ENCODE measurements at places on chromosomes 13 and 19.

DNA sequence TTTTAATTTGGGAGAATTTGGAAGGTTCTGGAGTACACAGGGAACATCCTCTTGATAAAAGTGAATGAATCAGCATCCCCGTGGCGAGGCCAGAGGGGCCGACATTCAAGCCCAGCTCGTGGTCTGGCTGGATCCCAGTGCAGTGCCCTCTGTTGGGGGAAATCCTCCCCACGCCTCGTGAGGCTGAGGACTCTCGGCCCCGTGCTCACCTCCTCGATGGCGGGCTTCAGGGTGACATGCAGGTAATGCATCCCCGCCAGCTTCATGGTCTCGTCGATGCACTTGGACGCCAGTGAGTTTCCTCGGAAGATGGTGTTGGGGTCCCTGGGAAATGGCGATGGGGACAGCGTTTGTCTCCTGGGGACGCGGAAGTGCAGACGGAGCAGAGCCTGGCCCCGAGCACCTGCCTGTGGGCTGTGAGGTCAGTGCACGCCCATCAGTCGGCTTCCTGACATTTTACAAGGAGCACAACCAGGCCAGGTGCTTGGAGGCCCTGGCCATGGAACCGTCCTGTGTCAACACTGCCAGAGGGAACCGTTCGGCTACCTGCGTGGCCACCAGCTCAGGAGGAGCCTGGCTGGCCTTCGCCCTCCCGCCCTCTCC is 43.3 kb upstream of the C13orf46 start:
- no peak for DNase-seq

DNA sequence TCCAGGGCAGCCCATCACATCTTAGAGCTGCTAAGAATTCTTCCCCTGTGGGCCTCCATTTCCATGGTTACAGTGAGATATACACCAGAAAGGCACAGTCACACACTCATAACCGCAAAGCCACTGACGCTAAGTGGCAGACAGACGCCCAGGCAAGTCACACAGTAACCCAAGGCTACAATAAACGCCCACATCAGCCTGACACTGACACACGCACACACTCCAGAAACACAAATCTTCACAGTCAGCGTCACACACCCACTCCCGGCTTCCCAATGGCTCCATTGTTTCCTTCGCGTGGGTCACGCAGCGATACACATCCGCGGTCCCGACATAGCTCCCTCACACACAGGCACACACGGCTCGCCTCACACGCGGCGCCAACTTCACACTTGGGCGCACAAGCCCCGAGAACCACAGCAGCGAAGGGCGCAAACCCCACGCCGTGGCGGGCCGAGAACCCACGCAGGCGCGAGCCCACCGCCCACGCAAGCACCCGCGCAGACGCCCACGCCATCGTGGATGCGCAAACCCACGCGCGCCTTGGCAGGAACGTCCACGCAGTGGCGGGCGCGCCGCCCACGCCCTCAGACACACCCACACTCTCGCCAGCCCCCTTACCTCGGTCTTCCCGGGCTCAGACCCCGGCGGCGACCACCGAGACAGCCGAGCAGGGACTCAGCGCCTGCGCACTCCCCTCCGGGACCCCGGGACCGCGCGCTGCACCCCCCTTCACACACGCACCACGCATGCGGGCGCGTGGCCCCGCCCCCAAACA is at the start of gene ZNF667:
TSS of gene ZNF667 (minus strand) at position 695 of the 778 bp plus-strand sequence. CDS start 14,975 bp downstream, outside the sequence.
- no peak for DNase-seq

- no peak for DNase-seq
These were observed 2.7 kb downstream of the LILRB5 start for GRCh38 chr19:54254195-54254906.

DNA sequence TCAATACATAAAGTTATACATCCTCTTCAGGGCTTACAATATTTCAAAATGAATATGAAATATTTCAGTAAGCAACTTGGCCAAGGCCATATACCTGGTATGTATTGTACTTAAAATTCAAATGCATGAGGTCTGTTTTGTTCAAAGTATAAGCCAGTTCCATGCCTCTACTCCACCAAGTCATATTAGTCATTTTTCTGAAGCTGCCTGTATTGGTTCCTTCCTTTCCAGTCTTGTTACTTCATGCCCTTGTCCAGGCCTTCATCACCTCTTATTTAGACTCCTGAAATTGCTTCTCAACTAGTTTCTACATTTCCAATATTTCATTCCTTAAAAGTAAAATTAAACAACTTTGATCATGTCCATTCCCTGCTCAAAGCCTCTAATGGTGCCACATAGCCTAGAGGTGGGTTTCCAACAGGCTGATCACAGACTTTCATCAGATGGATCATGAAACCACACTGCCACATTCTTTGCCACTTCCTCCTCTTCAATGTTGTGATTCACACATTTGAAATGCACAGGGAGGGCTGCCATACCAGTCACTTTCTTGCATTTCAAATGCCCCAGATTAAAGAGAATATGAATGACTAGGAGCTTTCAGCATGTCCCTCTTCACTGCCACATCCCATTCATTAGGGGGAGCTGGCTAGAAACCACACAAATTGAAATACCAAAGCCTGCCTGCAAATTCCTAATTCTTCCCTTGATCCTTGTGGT is 424.1 kb upstream of the DACH1 start:
- DNase-seq, result no peak

GRCh38 chr19:57708641-57709361 is at the start of gene ZNF154:
Gene ZNF154, minus strand, starts transcription at chr19:57709204. Its CDS starts 233 bp downstream, at chr19:57708971.
- DNase-seq, result no peak

- DNase-seq, result no peak
These were observed 26.5 kb downstream of the MAN2B1 start for GRCh38 chr19:12639901-12640613.

DNA sequence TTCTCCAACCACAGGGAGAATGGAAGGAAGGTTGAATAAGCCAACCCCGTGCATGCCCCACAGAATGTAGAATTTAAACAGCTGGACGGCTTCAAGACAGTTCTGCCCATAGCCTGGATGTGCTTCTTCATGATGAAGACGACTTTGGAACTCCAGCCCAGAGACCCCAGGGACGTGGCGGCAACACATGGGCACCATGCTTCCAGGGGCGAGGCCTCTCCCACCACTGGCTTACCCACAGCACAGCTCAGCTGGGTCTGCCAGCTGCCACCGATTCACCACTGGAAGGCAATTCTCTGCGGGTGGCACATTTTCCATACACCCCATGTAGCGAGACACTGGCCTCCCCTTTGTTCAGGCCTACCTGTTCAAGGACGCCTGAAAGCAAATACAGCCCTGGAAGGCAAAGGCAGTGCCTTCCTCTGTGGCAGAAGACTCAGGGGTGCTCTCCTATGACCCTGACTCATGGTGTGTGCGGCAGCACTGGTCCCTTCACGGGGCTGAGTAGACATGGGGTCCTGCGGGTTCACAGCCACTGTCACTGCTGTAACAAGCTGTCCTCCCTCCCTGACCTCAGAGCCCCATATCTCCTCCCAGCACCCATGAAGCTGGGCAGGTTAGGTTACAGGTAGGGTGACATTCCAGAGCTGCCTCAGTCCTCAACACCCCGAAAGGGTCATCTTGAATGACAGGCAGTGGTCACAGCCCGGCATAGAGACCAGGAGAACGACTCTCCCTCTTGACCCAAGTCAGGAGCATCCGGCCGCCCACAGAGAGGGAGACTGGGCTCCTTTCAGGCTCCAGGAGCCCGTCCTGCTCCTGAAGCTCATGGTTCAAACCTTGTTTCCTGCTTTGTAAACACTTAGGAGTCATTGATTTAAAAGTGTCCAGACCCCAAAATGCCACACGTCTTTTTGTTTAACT is 72.7 kb downstream of the SPACA7 start:
- DNase-seq, result no peak

DNA sequence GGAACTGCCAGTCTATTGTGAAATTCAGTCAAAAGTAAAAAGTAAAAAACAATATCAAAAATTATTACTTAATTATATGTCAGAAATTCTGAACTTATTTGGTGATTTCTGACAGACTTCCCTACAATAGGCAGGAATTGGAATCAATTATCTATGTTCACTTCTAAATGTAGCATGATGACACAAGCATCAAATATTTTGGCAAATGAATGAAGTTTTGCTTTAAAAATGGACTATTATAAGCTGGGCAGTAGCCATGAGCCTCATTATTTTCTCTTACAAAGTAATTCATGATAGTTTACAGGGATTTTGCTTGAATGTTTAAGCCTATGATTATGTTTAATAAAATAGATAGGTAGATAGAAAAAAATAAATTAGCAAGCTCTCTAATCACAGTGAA is 582.6 kb downstream of the SLITRK6 start:
- DNase-seq, result no peak

GRCh38 chr13:28471421-28471820 is 23.5 kb downstream of the FLT1 start:
- no peak for DNase-seq

GRCh38 chr13:83796364-83796763 is 85.9 kb downstream of the SLITRK1 start:
- no peak for DNase-seq

- no peak for DNase-seq
These were observed 2.5 kb downstream of the ZNF430 start for GRCh38 chr19:21022996-21023395.

DNA sequence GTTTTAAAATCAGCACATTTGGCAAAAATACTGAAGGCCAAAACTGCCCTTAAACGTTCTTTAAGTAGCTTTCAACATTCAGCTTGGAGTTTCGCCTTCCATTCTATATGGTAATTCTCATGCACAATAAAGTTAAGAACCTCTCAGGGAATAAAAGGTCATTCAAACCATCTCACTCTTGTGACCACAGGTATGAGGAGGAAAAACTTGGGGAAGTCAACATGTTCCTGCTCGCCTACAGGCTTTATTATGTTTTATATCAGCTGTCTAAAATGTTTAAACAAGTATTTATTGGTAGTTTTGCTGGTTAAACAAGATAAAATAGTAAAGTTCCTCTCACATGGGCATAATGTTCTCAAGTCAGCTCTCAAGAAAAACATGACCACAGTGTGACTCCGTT is 19.9 kb upstream of the TM9SF2 start:
- no peak for DNase-seq

DNA sequence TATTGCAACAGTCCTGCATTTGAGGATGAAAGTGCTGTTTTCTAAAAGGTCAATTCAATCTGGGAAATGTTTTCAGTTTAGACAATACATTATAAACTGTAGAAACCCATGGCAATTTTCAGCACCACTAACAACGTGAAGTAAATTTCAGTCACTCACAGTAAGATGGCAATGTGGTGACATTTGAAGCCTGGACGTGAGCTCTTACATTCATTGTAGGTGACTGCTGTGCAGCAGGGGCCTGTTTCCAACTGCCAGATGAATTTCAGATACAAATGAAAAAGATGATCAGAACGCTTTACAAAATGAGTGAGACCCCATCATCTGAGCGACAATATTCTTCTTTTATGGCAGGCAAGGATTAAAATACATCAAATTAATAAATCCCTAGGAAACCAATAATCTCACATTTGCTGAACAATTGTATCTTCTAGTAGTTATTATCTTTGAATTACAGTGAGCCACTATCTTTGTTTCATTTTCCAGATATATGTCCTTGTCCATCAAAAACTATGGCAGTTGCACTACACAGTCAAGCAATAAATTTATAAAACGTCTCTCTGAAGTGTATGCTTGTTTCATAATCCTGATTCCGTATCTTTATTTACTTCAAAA is 1816.8 kb downstream of the OLFM4 start:
- DNase-seq, result no peak

- no peak for DNase-seq
These were observed 60.2 kb downstream of the ITGBL1 start for GRCh38 chr13:101512650-101513049.

DNA sequence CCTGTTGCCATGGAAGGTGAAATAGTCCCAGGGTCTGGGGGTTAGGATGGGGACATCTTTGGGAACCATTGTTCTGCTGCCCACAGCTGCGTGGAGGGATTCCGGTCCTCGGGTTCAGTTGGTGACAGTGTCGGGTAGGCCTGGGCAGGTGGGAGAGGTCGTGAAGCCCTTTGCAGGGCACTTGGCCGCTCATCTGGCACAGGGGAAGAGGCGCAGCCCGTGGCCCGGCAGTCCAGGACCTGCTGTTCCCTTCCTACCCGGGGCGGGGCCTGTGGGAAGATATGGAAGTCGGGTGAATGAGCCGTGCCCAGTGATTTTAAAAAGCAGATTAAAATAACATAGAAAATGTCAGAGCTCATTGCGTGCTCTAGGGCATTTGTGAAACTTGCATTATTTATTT is 44.8 kb downstream of the KDM4B start:
- no peak for DNase-seq

DNA sequence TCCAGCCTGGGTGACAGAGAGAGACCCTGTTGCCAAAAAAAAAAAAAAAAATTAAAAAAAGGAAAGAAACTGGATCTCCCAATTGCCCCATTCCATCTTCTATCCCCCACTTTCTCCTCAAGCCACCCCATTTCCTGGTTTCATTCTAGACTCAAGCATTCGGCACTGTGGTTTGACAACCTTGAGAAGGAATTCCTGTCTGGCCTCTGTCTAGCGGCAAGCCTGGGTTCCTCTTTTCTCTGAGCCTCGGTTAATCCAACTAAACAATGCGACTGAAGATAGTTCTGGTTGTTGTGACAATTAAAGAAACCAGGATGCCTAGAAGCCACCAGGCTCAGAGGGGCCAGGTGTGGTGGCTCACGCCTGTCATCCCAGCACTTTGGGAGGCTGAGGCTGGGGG is 3.3 kb upstream of the C3 start:
- DNase-seq, result no peak

- no peak for DNase-seq
These were observed 740 bp downstream of the ELAVL3 start for GRCh38 chr19:11479898-11480714.

DNA sequence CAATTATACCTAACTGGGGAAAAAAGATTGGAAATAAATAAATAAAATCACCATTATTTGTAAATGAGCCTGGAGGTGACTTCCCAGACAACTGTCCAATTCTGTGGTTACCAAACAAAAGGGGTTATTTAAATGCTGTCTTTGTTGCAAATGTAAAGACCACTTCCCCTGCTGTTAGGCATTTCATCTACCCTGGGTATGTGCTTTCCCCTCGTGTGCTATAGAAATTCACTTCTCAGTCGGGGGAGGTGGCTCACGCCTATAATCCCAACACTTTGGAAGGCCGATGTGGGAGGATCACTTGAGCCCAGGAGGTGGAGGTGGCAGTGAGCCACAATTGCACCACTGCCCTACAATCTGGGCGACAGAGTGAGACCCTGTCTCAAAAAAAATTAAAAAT is 101.9 kb upstream of the AKAP11 start:
- no peak for DNase-seq

DNA sequence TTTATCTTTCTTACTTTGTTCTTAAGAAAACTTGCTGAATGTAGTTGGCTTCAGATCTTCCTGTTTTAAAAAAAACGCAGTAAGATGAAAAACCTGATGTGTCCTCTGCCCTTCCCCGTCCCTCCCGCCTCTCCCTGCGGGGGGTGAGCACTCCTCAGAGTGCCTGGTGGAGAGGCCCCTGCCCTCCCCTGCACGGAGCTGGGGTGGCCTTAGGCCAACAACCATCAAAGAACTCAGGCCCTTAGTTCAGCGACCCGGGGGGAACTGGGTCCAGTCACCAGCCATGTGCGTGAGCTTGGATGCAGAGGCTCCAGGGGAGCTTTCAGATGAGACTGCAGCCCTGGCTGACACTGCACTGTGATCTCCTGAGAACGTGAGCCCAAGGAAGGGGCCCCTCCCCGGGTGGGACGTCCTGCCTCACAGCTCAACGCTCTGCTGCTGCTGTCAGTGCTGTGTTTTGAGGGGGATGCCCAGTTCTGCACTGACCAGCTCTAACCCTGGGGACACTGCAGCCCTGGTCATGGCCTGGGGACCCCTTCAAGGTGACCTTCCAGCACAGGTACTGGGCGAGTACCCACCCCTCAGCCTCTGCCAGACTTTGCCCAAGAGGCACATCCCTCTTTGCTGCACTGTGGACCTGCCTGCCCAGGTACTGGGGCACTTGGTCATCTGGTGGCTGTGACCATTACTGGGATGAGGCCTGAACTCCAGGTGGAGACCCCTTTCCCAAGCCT is 42.7 kb downstream of the ANKRD10 start:
- no peak for DNase-seq

GRCh38 chr19:35313587-35313986 is 15.4 kb upstream of the CD22 start:
- no peak for DNase-seq
